ENCODE measurements at places on chromosomes 2 and 18.

- no peak for DNase-seq
Measured at GRCh38 chr2:147352264-147353071, 492.4 kb upstream of the ACVR2A start.

DNA sequence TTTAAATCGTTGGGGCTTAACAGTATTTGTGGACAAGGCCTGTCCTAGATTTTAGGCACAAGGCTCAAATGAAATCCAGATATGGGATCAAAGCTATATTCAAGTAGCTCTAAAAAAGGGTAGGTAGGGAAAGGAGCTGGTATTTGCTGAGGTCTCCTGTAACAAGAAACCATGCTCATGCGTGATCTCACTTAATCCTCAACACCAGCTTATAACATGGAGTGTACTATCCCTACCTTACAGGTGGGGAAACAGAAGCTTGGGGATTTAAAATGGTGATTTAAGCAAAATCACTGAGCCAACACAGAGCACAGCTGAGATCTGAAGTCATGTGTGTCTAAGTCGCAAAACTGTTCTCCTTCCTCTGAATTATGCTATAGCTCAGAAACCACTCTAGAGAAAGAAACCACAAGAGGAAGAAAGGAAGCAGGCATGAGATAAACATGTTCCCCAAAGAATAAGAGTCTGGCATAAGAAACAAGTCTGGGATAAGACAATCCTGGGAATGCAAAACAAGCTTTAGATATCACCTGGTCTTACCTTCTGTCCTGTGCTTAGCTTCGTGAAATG, 43.1 kb downstream of the CYRIA start:
- no peak for DNase-seq

DNA sequence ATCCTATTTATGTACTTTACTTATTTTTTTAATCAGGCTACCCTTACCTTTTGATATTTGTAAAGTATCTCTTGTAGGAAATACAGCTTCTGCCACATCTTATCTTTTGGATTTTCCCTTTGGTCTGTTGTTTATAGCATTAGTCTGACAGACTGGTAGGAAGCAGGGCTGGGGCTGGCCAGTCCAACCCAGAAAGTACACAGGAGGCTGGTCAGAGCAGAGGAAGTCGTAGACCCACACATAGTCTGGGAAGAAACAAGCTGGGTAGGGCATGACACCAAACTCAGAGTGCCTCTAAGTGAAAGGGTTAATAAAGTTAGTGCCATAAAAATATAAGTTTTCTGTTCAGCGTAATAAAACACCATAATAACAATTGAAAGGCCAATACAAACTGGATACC, 51.7 kb downstream of the BOLA3 start:
- DNase-seq: no peak

- peak; percentile 38 for DNase-seq
Measured at GRCh38 chr18:80175451-80176204, 66.6 kb downstream of the ADNP2 start.

DNA sequence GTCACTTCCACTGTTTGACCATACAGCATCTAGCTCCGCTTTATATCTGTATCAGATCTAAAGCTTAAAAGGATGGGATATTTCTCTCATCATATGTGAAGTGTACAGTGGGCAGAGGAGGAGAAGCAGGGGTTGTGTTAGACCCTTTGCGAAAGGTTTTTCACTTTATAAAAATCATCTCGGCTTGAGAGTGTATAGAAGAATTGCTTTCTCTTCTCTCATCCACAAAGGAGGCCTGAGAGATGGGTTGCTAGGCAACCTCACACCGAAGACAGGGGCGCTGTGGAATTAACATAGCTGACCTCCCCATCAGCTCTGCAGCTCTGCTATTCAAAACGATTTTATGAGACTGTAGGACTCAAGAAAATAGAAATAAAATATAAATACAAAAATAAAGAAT, 70.2 kb upstream of the GALNT3 start:
- DNase-seq: no peak

DNA sequence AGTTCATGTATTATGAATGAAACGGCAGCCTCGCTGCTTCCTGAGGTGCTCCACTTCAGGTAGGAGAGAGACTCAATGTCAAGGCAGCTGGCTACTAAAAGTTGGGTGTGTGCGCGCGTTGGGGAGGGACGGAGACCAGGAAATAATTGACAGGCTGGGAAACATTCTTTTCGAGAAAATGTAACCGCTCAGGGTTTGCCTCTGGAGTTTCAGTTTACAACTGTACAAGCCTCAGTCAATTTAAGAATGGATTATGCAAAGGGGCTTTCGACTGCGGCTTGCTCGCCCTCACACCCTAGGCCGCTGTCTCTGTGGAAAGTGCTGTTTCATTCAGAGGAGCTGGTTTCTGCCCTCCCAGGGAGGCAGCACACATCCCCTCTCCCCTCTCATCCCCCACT, 4.4 kb upstream of the SPRED2 start:
- no peak for DNase-seq

- DNase-seq: no peak
Measured at GRCh38 chr2:229342376-229342775, 71.3 kb upstream of the PID1 start.

- no peak for DNase-seq
Measured at GRCh38 chr2:118980573-118980972, 38.6 kb downstream of the MARCO start.

DNA sequence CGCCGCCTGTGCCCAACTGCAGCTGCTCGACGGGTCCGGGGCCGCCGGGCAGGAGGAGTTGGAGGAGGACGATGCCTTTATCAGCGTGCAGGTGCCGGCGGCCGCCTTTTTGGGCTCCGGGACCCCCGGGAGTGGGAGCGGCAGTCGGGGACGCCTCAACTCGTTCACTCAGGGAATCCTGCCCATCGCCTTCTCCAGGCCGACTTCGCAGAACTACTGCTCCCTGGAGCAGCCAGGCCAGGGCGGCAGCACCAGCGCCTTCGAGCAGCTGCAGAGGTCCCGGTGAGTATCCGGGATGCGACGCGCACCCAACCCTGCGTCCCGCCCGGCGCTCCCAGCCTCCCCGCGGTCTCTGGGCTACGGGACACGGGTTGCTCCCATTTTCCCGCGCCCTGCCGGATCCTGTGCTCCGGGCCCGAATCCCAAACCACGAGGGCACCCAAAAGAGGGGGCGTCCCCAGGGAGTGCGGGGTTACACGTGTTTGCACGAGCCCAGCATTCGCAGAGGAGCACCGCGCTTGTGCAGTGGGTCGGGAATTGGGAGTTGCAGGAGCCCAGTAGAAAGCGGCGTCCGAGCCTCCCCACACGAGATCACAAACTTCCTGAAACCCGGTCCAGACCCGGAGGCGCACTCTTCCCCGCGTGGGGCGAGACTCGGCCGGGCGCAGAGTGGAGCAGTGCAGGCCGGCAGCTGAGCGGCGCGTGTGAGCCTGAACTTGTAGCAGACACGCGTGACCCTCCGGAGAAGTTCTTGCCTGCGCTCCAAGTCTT, 1.2 kb downstream of the CABLES1 start:
- DNase-seq: no peak

- DNase-seq: peak; percentile 25
Measured at GRCh38 chr2:119338826-119339561, 27.6 kb downstream of the C2orf76 start.

- DNase-seq: no peak
Measured at GRCh38 chr2:132929786-132930185, 259.8 kb upstream of the LYPD1 start.

- no peak for DNase-seq
Measured at GRCh38 chr18:55844382-55844781, 256.4 kb upstream of the TCF4 start.

GRCh38 chr2:99554238-99554637, 64.4 kb upstream of the REV1 start:
- DNase-seq: no peak

DNA sequence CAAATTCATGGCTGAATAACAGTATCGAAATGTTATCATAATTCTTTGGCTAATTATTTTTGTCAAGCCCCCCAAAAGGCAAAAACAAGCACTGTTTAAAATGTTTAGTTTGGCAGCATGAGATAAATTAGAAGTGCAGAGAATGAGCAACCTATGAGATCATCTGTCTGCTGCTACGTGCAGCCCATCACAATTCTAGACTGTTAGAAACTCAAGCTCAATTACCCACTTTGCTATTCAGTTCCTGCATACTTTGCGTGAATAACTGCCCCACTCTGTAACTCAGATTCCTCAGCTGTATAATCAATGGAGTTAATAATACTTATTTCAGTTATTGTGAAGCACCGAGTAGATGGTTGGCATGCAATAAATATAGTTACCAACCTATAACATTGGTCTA, 1181.9 kb downstream of the DPP10 start:
- no peak for DNase-seq

DNA sequence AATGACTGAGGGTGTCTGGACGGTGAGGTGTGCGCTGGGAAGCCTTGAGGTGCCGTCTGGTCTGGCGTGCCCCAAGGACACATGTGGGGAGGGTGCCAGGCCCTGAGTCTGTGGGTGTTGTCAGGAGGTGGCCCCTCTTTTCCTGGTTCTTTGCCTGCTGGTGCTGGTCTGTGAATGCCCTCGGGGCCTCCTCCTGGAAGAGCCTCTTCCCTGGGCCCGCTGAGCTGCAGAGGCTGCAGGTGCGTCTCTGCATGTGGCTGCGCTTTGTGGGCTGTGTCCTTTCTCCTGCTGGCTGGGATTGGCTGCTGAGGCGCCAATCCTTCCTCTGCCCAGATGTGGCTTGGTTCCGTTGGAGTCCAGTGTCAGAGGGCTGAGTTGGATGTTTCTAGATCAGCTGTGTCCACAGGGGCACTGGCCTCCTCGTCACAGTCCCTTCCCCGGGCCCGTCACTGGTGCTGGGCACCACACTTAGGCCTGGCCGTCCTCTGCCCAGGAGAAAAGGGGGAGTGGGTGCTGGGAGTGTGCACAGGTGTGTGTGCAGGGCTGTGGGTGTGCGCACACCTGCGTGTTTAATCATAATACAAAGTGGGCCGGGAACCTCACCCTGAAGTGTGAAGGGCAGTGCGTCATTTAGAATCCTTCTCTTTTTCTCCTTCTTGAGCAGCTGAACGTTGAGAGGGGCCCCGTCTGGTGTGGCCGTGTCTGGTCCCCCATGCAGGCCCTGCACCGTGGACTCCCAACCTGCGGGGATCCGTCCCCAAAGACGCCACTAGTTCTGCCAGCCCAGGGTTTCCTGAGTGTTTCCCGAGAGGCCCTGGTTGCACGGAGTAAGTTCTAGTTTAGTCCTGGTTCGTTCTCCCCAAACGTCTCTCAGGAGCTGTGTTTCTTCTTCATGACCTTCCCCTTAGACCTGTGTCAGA, 35.5 kb downstream of the RTP5 start:
- DNase-seq: no peak

DNA sequence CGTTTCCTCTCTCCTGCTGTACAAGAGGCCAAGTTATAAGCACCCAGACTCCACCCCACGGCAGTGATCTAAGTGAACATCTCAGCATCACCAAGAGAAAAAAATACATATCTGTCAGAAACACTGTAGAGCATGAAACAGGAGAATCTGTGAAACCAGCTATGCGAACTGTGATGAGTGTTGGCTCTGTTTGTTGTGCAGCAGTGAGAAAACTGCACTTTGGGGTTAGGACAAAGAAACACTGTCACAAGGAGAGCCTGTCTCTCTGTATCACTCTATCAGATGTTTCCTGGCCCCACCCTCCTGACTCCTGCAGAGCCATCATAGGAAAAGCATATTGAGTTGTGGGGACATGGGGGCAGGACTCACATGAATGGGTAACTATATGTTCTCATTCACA, 87.1 kb downstream of the LAMA3 start:
- DNase-seq: no peak

DNA sequence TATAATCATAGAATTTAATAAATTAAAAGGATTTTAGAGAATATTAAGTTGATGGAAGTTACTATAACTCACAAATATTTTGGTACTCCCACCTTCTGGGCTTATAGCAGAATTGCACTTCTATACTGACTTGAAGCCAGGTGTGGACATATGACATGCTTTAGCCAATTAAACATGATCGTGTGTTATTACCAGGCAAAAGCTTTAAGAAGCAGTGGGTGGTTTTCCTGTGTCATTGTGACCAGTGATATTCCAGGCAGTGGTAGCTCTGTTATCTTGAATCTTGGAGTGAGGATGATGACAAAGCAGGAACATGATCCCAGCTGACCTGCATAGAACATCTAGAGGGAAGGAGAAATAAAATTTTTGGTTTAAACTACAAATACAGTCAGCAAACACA, 370.9 kb upstream of the ZEB2 start:
- DNase-seq: no peak

- no peak for DNase-seq
Measured at GRCh38 chr2:41879235-41879916, 168.4 kb upstream of the PKDCC start.

DNA sequence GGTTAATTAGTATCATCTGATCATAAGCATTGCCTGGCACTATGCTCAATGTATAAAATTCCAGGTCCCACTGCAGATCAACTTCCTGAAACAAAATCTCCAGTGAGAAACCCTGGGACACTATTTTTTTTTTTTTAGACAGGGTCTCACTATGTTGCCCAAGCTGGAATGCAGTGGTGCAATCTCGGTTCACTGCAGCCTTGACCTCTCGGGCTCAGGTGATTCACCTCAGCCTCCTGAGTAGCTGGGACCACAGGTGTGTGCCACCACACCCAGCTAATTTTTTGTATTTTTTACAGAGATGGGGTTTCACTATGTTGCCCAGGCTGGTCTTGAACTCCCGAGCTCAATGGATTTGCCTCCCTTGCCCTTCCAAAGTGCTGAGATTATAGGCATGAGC, 31.1 kb downstream of the DTNB start:
- no peak for DNase-seq

DNA sequence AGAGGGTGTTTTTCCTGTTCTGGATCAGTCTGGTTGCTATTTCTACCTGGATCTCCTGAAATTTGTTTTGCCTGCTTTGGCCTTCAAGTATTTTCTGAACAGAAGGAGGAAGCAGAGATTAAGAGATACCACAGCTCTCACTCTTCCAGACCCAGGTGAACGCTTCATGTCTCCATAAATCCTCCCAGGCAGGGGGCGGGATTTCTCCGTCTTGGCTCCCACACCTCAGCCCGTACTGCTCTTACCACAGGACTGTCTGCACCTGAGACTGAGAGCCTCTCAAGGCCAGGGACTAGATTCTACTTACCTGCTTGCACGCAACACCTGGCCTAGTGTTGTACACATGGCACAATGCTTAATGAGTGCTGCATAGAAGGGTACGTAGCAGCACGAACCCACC, 59.9 kb upstream of the LRPPRC start:
- DNase-seq: no peak

GRCh38 chr2:636641-637405, 40.4 kb downstream of the TMEM18 start:
- DNase-seq: peak; percentile 30

DNA sequence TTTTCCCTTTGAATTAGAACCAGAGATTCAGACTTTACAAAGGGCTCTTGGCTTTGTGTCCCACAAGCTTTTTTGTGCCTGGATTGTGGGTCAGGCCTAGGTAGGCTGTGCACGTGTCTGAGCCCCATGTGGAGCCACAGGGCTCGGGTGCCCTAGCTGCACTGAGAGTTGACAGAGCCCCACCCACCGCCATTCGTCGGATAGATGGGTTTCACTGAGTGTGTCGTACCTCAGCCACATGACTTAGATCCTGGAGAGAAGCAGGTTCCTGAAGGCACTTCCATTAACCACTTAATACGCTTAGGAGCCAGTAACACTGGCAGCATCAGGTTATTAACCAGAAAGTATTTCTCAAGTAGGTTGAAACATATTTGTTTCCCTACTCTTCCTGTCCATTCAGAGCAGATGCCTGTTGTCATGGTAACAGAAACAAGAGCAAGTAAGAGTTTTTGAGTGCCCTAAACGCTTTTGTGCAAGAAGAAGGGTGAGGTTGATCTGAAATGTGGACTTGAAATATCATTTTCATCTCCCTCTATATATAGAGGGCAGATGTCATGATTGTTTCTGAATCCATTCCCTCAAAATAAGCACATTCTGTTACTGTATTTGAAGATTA, 30.0 kb downstream of the ADCYAP1 start:
- DNase-seq: no peak

GRCh38 chr2:110173523-110173922, 31.3 kb downstream of the NPHP1 start:
- DNase-seq: no peak
